Neural crest cell (in vitro differentiated cells): ENCODE measurements at places on chromosomes 12 and 14.
A peak's percentile ranks its signal among the peaks of the same experiment; 100 is the strongest.

GRCh38 chr14:65432361-65432948, 19.9 kb downstream of the FUT8 start:
- no peak for DNase-seq

- DNase-seq = no peak
Observed at GRCh38 chr14:68309616-68310015, 483.3 kb downstream of the ZFP36L1 start.

- DNase-seq = peak; percentile 40
Observed at GRCh38 chr12:106841510-106842302, 67.2 kb downstream of the RIC8B start.

- DNase-seq = no peak
Observed at GRCh38 chr14:46137786-46138185, 513.8 kb downstream of the RPL10L start.

DNA sequence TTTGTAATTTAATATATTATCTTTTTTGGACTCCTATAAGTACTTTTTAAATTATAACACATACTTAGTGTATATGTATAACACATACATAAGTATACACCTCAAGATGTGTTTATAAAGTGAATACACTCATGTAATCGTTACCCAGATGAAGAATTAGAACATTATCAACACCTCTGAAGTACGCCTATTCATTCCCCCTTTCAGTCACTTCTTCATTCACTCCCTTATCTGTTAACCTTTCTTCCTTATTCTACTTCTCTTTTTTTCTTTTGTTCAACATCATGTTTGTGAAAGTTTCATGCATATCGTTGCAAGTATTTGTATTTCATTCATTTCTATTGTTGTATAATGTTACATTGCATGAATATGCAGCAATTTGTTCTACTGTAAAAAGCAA, 98.5 kb downstream of the ARID2 start:
- no peak for DNase-seq

GRCh38 chr14:58755031-58755925, 117.5 kb downstream of the DACT1 start:
- no peak for DNase-seq

DNA sequence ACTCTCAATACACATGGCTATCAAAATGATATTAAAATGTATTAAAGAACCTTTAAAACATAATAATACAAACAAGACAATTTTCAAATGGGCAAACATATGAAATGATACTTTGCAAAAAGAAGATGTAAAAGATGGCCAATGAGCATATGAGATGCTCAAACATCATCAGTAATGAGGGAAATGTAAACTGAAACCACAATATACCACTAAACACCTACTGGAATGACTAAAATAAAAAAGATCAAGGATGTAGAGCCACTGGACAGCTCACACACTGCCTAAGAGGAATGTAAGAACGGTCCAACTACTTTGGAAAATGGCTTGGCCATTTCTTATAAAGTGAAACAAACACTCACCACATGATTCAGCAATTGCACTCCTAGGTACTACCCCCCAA, 97.2 kb upstream of the BBS10 start:
- DNase-seq = no peak

DNA sequence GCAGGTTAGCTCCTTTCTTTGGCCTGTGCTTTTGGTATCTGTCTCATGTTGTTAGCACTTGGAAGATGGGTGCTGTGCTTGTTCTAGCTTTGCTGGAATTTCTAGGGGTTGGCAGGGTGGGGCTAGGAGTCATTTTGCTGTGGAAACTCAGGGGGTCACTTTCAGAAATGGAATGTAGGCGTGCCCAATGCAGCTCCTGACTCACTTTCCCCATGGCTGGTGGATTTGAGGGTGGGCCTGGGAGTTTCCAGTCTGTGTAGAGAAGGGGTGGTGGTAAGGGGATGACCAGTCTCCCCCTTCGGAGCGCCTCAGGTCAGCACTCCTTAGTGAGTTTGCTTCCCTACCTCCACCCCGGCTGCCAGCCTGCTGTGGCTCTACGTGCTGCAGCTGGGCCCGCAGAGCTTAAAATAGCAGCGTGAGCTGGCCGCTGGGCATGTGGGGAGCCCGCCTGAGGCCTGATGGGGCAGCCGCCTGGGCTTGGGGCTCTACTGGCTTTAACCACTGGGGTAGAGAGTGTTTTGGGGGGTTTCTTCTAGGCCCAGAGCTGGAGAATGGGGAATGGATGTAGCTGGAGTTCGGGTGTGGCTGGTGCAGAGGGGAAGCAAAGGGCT, 108.2 kb downstream of the TSPAN9 start:
- DNase-seq = no peak

DNA sequence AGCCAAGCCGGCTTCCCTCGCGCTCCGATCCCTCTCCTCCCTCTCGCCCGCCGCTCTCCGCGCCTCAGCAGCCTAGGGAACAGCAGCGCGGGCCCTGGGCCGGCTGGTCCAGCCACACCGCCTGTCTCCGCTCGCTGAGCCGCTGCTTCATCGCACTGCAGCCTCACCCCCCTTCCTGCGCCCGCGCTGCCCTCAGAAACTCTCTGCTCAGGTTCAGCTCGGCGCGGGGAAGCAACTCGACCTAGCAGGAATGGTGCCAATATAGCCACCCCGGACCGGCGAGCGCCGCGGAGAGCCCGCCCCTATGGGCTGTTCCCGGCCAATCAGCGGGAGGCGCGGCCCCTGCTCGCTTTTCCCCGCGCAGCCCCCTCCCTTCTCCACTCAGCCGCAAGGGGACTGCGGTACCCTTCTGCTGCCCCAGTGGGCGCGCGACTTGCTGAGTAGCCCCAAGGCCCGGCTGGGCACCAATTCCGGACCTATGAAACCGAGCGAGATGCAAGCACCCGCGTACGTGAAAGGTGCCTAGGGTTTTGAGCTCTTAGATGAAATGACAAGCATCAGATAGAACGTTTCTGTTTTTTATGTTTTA, at the start of gene ADAMTS20:
TSS of gene ADAMTS20 (minus strand) at position 233 of the 589 bp plus-strand sequence. CDS start 282 bp downstream, outside the sequence.
- DNase-seq = peak; percentile 77

DNA sequence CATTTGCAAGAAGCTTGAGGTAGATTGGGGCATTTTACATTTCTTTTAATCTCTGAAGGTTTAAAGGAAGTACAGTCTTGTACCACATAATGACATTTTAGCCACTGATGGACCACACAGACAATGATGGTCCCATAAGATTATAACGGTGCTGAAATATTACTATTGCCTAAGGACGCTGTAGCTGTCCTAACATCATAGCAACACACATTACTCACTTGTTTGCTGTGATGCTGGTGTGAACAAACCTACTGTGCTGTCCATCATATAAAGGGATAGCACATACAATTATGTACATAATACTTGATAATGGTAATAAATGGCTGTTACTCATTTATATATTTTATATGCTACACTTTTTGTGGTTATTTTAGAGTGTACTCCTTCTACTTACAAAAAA, 127.1 kb upstream of the CPNE8 start:
- DNase-seq = no peak

DNA sequence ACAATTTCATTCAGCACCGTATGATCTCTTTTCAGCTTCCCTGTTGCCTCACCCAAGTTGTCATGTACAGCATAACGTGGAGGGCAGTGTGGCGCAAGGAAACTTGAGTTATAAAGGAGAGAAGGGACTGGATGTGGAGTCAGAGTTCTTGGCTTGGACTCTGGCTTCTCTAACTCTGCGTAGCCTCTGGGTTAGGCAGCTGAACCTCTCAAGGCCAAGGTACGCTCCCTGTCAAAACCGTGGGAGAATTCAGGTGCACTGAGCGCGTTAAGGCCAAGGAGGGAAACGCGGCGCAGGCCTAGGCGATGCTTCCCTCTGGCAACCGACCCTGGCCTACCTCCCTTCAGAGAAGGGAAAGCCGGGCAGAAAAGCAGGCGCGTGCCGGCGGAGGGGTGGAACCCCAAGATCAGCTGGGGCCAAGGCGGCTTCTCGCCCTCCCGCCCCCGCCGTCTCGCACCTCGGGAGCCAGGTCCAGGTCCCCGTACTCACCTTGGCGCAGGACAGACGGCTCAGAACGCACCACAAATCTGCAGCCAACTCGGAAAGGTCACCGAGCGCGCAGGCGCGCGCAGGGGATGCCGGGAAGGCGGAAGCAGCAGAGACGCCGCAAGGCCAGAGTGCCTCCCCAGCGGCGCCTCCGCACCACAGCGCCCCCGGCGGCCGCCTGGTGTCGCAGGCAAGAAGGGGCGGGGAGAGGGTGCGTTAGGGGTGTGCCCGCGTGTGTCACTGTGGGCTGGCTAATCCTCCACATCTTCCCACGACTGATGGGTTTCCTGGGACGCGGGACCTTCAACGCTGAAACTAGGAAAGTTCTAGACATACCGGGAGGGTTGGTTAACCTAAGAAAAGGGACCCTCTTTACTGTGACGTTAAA, 7.0 kb upstream of the TDRD9 start:
- DNase-seq = peak; percentile 92

DNA sequence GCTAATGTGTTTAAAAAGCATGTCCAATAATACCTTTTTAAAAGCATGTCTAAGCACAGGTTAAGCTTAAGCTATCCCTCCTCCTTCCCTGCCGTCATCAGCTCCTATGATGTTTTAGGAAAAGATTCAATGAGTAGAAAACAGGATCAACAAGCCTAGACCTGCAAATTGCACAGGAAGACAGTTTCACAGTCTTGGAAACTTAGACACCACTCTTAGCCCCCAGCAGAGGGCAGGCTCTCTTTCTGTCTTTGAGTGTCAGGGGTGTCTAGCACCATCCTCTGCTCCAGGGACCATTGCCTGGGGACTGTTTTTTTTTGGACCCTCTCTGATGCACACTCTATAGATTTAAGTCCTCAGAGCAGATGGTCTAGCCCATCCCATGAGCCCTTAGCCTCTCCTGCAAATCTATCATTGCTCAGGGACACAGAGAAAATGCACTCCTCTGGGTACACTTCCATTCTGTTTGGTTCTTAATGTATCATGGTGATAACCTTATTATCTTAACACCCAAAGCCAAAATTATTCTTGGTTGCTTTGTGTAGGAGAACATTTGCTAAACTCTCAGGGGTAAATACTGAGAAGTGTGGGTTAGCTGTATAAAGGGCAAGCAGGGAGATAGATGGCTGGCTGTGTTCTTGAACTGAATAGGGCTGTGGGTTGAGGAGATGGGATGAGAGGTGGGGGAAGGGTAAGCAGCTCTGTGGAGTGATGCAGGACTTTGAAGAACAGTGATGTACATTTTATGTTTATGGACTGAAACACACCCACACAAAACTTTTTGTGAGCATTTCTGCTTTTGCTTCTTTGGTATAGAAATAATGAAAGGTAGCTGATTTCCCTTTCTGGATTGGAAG, 259.9 kb upstream of the DDHD1 start:
- no peak for DNase-seq

DNA sequence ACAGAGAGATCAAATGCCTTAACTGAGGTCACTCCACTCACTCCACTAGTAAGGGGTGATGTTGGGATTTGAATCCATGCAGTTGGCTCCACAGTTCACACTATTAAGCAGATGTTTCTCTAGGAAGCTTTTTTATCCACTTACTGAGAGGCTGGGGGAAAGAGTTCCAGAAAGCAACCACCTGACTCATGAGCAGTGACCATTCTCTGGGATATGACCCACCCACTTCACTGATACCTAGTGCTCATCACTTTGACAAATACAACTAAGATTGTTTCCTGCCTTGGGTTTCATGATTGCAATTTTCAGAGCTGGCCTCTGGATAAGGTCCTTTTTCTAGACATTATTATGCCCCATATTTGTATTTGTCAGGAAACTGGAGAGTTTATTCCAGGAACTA, 152.1 kb upstream of the PLEKHG7 start:
- DNase-seq = no peak

DNA sequence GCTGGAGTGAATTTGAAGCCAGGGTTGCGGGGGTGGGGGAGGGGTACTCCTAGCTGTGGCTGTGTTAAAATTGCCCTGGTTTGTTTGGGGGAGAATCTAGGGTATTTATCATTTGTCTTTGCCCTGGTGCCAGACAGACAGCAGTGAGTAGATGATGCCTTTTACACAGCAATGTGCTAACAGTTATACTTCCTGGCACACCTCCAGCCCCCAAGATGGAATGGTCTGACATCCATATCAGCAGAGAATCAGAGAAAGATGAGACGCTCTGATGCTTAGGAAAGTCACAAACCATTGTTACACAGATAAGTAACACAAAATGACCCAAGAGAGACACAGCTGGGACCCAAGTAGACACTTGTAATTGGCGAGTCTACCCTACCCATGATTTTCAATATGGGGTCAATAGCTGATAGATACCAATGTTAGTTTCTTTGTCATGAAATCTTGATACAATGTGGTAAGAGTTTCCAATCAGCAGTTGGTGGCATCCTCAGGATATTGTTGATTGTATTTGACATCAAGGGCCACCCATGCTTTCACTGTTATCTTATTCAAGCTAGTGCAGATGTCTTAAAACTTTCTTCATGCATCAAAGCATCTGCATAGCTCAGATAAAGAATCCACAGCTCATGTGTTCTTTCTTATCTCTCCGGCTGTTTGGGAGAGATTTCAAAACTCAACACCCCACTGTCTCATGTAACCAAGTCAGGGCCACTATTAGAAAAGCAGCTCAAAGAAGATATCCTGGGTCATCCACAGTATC, 2.6 kb upstream of the PRKAB1 start:
- no peak for DNase-seq

DNA sequence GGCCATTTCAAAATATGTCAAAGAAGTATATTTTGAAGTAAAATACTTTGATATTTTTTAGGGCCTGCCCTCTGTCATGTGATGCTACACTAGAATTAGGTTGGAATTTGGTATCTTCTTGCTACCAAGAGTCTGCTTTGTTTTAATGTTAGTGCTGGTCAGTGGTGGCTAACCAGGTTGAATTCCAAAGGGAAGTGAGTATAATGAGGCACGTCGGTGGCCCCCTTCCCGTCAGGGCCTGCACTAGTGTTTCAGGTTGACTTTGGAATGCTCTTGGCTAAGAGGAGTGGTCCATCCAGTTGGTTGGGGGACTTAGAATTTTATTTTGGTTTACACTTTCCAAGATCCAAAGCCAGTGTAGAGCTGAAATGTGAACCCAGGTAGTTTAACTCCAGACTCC, 185.4 kb downstream of the NOVA1 start:
- DNase-seq = no peak

DNA sequence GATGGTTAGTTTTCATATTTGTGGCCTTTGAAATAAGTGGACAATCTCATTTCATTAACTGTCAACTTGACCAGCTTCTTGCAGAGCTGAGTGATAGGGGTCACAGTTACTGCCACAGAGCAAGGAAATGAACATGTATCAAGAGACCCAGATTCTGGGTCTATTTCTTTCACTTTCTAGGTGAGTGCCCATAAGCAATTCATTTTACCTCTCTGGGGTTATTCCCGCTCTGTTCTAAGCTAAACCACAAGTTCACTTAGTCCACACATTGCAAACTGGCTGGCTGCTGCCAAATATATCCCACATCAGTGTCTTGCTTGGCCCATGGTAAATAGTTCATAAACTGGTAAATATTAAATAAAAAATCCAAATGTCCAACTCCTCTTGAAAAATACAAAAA, 29.9 kb downstream of the GPHB5 start:
- no peak for DNase-seq

GRCh38 chr12:31860401-31860800, 98.8 kb upstream of the RESF1 start:
- no peak for DNase-seq

- no peak for DNase-seq
Observed at GRCh38 chr12:50555471-50555885, 50.7 kb downstream of the DIP2B start.
